ENCODE measurements at places on chromosomes 5 and 9.

- no peak for DNase-seq
Observed at GRCh38 chr9:89600831-89601230, 4.0 kb upstream of the GADD45G start.

DNA sequence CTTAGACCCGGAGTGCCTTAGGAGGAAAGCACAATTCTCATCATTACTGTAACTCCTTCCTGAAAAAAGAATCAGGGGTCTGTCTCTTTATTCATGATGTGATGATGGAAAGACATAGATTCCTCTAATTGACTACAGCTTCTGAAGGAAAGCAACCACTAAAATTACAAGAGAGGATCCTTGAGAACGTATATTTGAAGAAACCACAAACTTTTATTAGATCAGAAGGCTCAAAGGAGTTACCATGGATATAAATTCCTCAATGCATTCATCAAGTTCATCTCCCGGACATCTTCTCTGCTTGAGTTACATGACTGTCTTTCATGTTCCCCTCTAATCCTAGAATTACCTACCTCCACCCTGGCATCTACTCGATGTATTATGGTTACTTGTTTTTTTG is 104.1 kb upstream of the PAPPA start:
- no peak for DNase-seq

DNA sequence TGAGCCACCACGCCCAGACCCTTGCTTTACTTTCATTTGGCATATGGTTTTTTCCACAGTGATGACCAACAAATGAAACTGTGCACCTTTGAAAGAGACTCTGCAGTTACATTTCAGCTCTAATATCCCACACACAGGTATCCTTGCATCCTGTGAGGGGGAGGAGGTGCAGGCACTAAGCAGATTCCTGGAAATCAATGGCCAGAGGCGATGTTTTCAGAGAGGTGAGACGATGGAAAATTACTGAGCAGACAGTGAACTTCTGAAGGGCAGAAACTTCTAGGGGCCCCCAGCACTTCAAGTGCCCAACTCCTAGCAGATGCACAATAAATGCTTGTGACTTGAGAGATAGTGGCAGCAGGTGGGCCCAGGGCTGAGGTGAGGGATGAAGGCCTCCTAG is 29.8 kb upstream of the GNE start:
- no peak for DNase-seq

DNA sequence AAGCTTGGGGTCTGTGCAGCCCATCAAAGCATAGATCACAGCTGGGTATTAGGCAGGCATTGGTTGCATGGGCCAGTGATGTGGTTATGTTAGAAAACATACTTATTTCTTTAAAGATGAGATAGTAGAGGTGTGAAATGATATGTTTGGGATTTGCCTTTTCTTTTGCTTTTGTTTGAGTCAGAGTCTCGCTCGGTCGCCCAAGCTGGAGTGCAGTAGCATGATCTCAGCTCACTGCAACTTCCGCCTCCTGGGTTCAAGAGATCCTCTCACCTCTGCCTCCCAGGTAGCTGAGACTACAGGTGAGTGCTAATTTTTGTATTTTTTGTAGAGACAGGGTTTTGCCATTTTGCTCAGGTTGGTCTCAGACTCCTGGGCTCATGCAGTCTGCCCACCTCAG is 84.8 kb downstream of the PDE6A start:
- DNase-seq, result no peak

DNA sequence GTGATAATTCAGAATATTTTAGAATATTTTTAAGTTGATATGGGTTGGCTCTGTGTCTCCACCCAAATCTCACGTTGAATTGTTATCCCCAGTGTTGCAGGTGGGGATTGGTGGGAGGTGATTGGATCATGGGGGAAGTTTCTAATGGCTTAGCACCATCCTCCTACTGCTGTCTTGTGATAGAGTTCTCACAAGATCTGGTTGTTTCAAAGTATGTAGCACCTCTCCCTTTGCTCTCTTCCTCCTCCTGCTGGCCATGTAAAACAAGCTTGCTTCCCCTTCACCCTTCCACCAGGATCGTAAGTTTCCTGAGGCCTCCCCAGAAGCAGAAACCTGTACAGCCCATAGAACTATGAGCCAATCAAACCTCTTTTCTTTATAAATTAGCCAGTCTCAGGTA is 214.6 kb upstream of the C9orf72 start:
- DNase-seq, result no peak
